ENCODE measurements at places on chromosomes 2 and 18.

DNA sequence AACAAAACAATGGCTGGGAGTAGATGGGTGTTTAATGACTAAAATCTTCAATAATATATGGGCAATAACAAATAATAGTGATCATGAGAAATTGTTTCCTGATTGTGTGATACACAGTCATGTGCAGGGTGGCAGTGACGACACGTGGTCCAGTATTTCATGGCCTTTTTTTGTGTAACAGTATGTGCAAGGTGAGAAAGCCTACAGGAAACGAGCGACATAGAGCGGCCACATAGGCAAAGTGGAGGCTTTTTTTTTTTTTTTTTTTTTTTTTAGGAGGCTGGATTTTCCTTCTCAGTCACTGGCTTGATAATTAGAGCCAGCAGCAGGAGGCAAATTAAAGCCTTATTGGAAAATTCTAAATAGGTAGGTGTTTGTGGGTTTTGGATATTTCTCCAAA lies 123.7 kb downstream of the MYO3B start:
- DNase-seq: no peak

DNA sequence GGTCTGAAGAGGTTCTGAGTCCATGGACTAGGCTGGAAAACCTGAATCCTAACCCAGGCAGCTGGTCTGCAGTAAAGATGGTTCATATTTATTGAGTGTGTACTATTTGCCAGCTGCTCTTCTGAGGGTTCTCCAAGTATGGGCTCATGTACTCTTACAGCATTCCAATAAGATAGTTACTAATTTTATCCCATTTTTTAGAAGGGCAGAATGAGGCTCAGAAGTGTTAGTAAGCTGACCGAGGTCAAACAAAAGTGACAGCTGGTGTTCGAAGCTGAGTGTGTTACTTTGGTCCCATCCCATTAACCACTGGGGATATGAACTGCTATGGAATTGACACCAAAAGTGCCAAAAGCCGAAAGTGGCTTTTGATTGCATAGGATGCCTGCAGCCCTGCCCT lies 76.9 kb downstream of the CABLES1 start:
- no peak for DNase-seq

- DNase-seq: no peak
These were observed 38.3 kb upstream of the WDR75 start for GRCh38 chr2:189402932-189403331.

GRCh38 chr18:68833756-68834155 lies 35.9 kb downstream of the CCDC102B start:
- DNase-seq: no peak

- DNase-seq: peak; percentile 46
These were observed 47.2 kb downstream of the CDC42EP3 start for GRCh38 chr2:37623971-37624900.
